Kidney (tissue), 22 donors: ENCODE measurements at places on chromosomes 2 and 18. TPM values are rescaled to one million over a fixed set of nuclear protein-coding genes. Genes with fewer than 3 reads are reported as not detected.

The YES1 gene
- 48.5 TPM for total RNA-seq

The KCNG3 gene
- 0.88 TPM for total RNA-seq

The SAG gene
- not detected for total RNA-seq

The TEX44 gene
- total RNA-seq = not detected

The CCL20 gene
- 2.7 TPM for total RNA-seq

The CHRNA1 gene
- not detected for total RNA-seq

The CYBRD1 gene
- total RNA-seq = 57.3 TPM

The ARHGEF33 gene
- 2.3 TPM for total RNA-seq

The PLEK gene
- total RNA-seq = 17.3 TPM

The ASB3 gene
- 20.1 TPM for total RNA-seq

The UGT1A6 gene
- total RNA-seq = 43.7 TPM

The LRP1B gene
- total RNA-seq = 1.2 TPM

The DCDC2C gene
- not detected for total RNA-seq

The FEV gene
- not detected for total RNA-seq

The DQX1 gene
- not detected for total RNA-seq

The GTF3C2 gene
- total RNA-seq = 59.3 TPM

The PTCD3 gene
- 78.9 TPM for total RNA-seq
